ENCODE measurements at places on chromosomes 7 and 10.

DNA sequence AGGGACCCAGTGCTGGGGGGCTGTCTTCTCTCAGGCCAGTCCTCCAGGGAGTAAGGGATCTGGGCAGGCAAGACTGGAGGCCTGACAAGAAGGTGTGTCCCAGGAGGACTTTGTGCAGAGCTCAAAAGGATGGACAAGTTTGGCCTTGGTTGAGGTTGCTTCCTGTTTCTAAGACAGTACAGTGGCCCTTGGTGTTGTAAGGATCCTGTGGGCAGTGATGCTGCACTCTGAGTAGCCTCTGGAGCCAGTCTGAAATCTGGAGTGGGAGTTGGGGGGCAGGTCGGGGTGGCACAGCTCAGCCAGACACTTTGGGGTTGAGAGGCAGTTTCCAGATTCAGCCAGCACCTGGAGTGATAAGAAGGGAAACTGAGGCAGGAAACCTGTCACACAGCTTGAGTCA lies 139.2 kb upstream of the ZMIZ1 start:
- DNase-seq: no peak

DNA sequence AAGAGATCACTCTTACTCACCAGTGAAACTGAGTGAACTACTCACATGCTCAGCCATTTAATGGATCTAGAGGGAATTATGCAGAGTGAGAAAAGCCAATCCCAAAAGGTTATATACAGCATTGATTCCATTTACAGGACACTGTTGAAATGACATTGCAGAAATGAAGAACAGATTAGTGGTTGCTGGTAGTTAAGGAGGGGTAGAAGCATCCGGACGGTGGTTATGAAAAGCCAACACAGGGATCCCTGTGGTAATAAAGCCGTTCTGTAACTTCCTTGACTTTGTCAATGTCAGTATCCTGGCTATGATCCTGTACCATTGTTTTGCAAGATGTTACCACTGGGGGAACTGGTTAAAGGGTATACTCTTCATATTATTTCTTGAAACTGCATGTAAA lies 253.4 kb downstream of the USP6NL start:
- DNase-seq: no peak

GRCh38 chr7:100208911-100209408 lies 10.8 kb upstream of the PVRIG start:
- DNase-seq: no peak

GRCh38 chr7:38535073-38535472 lies 96.1 kb downstream of the AMPH start:
- no peak for DNase-seq

GRCh38 chr10:52394246-52394645 lies 80.2 kb downstream of the DKK1 start:
- DNase-seq: no peak

- no peak for DNase-seq
These were observed 25.3 kb upstream of the ANKRD2 start for GRCh38 chr10:97547271-97547600.

DNA sequence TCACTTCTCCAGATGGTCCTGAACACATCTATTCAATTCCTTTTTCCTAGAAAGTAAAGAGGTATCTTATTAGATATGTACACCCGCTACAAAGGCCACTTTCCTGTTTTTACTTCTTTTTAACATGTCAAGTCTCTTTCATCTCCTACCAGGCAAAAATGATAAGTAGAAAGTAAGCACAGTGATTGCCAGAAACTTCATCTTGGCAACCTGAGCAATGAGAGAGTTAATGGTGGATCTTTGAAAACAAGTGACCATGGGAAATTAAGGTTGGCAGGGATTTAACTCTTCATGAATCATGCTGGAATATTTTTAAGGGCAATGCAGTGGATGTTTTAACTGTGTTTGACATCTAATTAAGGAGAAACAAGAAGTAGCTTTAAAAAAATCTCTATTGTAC lies 2.7 kb downstream of the SEMA3A start:
- peak; percentile 41 for DNase-seq

DNA sequence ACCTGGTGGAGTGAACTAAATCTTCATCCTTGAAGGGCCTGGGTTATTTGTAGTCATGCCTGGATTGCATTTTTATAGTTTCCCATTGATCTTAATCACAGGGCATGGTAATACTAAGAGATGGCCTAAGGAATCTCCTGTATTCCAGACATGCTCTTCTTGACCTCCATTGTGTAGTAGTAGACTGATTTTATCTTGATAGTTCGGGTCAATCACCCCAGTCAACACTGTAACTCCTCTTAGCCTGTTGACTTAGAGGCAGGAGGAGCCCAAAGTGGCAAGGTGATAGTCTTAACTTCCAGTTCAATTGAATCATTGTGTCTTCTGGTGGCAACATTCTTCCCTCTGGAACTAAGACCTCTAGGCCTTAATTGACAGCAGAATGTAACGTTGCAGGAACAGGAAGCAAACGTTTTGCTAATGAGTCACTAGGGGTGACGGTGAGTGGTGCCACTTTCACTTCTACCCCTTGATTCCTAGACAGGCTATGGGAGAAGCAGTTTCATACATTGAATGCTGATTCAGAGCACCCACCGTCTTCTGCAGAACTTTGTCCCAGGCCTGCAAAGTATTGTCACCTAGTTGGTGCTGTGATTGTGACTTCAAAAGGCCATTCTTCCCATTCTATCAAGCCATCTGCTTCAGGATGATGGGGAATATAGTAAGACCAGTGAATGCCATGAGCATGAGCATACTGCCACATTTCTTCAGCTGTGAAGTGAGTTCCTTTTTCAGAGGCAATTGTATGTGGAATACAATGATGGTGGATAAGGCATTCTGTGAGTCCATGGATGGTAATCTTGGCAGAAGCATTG lies 24.0 kb upstream of the PAPSS2 start:
- DNase-seq: peak; percentile 95

- no peak for DNase-seq
These were observed 737.4 kb downstream of the TNS3 start for GRCh38 chr7:46844486-46844885.

Data from EL (cell line).